Right ventricle myocardium inferior (tissue), 1 donor: ENCODE measurements at places on chromosomes 3 and 15.

DNA sequence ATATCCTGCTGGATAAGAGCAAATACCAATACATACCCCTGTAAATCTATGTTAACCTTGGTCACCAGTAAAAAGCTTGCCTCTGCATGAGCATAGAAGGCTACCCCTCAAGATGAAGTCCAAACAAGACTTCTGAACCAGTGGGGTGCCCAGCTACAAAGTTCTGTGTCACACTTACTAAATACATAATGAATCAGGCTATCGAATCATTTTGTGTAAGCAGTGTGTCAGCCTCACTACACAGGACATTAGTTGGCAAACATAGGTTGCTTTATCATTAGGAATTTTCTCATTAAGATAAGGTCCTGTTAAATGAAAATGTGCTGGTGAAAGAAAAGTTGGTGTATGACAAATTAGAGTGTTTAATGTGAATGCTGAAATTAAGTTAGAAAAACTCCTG is 452.0 kb downstream of the MFSD1 start:
- DNase-seq = no peak

DNA sequence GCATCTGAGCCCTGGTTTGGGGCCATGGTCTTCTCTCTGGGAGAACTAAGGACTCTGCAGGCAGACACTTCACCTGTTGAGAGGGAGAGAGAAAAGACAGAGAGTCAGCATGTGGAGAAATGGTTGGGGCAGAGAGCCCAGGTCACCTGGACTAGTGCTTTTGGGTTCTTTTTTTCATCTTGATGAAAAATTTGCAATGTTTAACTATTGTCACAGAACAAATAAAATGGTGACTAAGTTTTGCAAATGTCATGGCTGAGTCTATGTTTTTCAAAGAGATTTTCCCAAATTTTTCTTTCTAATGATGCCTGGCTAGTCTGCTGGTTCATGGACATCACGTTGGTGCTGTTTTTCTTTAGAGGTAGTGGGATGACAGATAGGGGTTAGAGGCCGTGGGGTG is 17.8 kb downstream of the FAH start:
- DNase-seq = no peak

DNA sequence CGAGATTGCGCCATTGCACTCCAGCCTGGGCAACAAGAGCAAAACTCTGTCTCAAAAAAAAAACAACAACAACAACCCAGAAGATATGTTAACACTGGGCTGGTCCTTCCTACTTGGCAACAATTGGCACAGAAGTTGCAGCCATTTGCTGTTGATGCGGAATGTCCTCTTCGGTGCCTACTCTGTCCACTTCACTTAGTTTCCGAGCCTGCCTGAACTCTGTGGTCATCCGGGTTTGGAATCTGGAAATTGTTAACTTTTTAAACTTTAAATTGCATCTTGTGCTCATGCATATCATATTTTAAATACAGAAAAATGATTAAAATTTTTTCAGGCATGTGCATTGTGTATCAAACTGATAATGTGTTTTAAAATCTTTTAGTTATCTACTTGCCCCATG is 81.5 kb downstream of the FNDC3B start:
- no peak for DNase-seq

GRCh38 chr15:45611305-45611704 is 23.5 kb upstream of the SQOR start:
- no peak for DNase-seq

DNA sequence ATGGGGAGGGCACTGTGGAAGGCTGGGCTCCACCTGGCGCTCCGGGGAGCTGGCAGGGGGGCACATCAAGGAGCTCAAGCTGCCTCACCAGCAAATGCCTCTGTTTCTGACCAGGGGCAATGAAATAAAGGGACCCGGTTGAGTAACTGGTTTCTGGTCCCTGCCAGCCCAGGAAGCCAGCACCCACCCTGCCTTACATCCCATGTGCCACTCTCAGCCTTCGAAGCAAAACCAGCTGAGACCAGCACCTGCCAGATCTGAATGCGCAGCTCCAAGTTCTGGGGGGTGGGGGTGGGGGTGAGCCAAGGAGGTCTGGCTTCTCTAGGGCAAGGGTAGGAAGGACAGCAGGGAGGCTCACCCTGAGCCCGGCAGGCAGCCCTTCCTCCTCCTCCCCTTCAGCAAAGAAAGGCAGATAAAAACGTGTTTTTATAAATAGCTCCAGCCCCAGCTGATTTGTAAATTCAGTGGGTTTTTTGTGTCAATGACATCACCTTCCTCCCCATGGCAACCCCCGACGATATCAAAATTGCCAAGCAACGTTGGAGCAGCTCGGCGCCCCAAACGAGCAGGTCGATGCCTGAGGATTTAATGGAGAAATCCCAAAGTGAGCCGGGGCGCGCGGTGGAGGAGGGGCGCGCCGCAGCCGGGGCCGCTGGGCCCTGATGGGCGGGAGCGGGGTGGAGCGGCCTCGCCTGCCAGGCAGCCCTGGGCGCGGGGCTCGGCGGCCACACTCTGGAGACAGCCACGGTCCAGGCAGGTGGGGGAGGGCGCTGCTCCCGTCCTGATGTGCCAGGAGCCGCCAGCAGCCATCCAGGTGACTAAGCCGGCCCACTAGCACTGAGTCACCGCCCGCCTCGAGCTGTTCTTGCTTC is at the start of gene PAK6:
PAK6 (plus strand) TSS at position 532 of the 872 bp plus-strand sequence. CDS start 25,723 bp downstream, outside the sequence.
- peak; percentile 71 for DNase-seq
